GM19239 (cell line): ENCODE measurements at places on chromosomes 5 and 9.

- DNase-seq = no peak
Measured at GRCh38 chr5:123865641-123866040, 353.7 kb downstream of the CSNK1G3 start.

DNA sequence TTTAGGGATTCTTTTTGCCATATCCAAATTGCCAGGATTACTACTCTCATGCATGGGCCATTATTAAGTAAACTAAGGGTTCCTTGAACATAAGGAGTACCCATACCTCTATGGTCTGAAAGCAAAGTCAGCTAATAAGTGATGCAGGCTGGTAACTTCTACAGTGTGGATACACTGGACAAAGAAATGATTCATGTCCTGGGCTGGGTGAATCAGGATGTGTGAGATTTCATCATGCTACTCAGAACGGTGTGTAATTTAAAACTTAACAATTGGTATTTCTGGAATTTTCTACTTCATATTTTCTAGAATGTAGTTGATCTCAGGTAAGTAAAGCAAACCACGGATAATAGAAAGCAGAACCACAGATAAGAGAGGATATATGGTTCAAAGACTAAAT is 428.8 kb downstream of the CHSY3 start:
- no peak for DNase-seq

- DNase-seq = no peak
Measured at GRCh38 chr5:90170261-90170660, 239.3 kb downstream of the CETN3 start.

DNA sequence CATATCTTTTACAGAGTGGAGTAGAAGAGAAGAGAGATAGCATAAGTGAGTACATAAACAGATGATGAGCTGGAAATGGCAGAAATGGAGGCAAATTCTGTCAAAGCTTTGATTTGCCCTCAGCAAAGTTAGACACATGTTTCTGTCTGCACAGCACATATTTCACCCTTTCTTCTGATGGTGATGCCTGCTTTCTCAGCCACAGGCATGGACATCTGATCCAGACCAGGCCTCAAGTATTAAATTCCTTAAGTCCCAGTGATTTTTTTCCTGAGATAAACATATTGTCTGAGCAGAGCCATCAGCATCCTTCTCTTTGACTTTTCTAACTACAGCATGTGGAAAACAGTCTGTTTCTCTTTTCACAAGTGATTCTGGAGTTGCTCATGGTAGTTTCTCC is 409.8 kb downstream of the MAN2A1 start:
- no peak for DNase-seq

GRCh38 chr5:153308282-153308681 is 182.2 kb upstream of the GRIA1 start:
- DNase-seq = no peak

GRCh38 chr5:163383754-163384153 is 53.6 kb upstream of the CCNG1 start:
- no peak for DNase-seq

DNA sequence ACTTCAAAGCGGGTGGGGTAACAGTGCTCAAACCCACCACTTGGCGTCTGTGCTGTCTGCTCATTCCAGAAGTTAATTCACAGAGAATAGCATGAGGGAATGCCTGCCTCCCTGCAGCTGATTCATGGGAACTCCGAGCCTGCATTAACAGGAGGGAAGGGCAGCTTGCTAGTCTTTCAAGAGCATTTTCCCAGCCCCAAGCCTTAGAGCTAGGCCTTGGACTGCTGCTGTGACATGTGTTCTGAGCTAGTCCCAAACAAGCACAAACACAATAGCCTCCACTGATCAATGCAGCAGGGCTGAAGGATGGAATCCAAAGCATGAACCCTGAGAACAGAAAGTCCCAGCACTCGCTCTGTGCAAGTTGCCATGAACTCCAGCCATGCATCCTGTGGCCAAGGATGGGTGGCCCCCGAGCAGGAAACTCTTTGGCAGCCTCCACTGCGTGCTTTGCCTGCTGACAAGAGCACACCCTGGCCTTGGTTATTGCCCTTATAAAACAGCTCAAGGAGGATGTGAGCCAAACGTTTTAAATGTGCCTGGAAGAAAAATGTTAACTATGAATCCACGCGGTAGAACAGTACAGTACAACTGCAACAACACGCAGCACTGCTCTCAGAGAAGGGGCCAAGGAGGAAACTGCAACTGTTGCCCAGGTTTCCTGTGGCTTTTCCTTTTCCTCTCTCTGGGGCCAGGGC is 653.1 kb upstream of the KLF4 start:
- DNase-seq = no peak

DNA sequence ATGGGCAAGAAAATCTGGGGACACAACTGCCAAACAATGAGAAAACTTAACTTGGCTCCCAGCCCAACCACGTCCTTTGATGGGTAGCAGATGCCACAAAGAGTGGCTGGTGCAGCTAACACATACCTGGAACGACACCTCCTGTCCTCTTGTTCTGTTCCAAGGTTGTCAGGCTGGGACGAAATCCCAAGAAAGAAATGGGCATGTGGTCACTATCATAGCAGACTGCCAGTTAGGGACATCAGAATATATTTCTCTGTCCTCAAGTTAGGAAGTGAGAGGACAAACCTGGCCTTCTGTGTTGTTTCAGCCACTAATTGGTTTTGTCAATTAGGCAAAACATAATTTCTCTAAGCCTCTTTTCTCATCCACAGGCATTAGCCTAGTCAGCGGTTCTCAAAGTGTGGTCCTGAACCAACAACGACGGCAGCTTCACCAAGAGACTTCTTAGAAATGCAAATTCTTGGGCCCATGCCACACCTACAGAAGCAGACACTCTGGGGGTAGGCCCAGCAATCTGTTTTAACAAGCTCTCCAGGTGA is 63.4 kb downstream of the RAPGEF1 start:
- no peak for DNase-seq

GRCh38 chr5:9196403-9197227 is 349.3 kb downstream of the SEMA5A start:
- no peak for DNase-seq

- no peak for DNase-seq
Measured at GRCh38 chr9:93091453-93092081, 4.5 kb upstream of the CARD19 start.

- no peak for DNase-seq
Measured at GRCh38 chr9:125888211-125888610, 141.0 kb downstream of the PBX3 start.

DNA sequence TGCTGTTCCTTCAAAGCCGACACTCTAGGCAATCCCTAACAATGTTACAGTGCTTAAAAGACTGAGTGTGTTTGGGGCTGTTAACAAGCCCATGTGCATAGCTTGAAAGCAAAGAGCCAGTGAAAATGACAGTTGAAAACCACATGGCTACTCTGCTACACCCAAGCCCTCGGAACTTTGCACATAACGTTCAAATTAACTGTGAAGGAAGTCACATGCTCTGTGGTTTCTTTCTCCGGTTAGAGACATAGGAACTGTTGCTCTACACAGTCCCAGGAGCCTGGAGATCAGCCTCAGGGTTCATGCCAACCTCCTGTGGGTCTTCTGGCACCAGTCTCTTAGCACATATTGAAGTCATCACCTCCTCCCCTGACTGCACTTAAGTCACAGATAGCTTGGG is 51.1 kb downstream of the C9orf152 start:
- peak; percentile 26 for DNase-seq

GRCh38 chr9:111431684-111432083 is 52.5 kb downstream of the ECPAS start:
- DNase-seq = no peak

GRCh38 chr9:18296702-18297055 is 177.3 kb upstream of the ADAMTSL1 start:
- no peak for DNase-seq

- no peak for DNase-seq
Measured at GRCh38 chr9:128136816-128137793, 9.6 kb upstream of the PTGES2 start.

- no peak for DNase-seq
Measured at GRCh38 chr9:80134487-80134886, 562.7 kb downstream of the TLE4 start.

DNA sequence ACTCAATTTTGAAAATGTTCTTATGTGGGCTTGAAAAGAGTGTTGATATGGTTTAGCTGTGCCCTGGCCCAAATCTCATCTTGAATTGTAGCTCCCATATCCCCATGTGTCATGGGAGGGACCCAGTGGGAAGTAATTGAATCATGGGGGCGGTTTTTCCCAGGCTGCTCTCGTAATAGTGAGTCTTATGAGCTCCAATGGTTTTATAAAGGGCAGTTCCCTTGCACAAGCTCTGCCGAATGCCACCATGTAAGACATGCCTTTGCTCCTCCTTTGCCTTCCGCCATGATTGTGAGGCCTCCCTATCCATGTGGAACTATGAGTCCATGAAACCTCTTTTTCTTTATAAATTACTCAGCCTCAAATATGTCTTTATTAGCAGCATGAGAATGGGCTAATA is 71.0 kb downstream of the USP20 start:
- no peak for DNase-seq

GRCh38 chr5:35618781-35619180 is 1.1 kb downstream of the SPEF2 start:
- no peak for DNase-seq

GRCh38 chr5:67976891-67977601 is 238.5 kb upstream of the PIK3R1 start:
- DNase-seq = no peak

DNA sequence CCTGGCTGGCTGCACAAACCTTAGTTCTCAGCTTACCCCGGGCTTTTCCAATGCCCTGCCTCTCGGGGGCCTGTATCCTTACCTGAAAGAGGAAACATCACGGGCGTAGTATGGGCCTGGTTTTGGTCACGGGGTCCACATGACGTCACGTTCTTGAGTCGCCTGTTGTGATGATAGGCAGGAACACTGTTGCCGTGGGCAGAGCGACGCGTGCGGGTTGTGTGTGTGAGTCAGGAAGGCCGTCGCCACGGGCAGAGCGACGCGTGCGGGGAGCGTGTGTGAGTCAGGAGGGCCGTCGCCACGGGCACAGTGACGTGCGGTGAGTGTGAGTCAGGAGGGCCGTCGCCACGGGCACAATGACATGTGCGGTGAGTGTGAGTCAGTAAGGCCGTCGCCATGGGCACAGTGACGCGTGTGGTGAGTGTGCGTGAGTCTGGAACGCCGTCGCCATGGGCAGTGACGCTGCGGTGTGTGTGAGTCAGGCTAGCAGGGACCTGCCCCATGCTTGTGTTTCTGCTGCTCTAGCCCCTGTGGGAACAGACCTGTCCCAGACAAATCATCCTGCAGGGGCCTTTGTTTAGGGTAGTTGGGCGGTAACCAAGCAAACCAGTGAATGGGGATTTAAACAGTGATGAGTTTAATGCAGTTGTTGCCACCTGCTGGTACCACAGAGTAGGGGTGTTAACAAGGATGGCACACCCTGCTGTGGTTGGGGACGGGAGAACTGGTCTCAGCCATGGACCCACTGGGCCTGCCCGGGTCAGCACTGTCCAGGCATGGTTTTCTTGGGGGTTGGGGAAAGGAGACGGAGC is 19.8 kb downstream of the TRIP13 start:
- no peak for DNase-seq

DNA sequence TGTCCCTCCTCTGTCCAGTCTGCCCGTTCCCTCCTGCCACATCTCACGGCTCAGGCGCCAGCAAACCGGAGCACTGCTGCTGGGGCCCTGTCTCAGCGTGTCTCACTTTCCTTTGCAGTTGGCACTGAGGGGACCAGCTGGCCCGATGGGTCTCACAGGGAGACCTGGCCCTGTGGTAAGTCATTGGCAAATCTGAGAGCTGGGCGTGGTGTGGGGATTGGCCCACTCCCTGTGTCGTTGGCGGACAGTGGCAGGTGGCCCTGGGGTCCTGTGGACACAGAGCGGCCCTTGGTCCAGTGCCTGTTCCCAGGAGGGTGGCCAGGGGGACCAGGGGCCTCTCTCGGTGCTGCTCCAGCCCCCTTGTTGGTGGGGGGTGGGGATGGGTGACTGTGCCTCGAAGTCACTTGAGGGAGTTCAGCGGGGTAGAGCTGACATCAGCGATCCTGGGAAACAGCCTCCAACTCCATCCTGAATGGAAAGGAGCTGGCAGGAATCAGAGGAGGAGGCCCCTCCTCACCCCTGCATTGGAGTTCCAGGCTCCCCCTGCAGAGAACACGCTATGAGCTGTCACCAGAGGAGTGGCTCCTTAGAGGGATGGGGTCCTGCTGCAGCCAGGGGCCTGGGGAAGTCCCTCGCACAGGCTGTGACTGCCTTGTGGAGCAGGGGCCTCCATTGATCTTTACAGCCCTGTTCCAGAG is 111.0 kb downstream of the COL5A1 start:
- DNase-seq = no peak

DNA sequence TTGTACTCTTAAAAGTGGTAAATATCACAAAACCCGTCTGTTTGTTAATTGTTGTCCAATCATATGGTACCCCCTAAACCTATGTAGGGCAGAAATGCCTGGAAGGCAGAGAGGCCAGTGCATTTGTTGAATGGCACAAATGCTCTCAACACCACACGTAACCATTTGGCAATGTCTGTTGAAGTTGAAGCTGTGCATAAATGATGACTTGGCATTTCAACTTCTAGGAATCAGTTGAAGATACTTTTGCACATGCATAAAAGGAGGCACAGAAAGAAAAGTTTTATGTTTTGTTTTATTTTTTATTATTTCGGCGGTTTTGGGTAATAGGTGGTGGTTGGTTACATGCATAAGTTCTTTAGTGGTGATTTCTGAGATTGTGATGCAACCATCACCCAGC is 246.6 kb downstream of the TAF11L14 start:
- no peak for DNase-seq

- no peak for DNase-seq
Measured at GRCh38 chr5:74206579-74207550, 433.7 kb downstream of the ENC1 start.

DNA sequence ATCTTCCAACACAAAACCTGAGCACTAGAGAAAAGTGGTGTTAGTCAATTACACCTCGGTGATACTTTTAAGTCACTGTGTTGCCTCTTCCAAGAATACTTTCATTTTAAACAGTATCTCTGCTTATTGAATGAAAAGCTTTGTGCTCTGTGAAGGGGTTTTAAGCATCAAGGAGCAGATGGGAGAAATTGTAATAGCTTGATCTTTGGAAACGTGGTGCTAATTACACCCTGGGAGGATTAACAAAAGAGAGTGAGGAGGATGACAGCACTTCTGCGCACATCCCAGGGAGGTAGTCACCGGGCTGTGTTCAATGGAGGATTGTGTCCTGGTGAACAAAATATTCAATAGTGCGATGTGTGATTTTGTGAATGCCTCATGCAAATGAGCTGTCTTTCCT is 477.4 kb upstream of the ADAMTS16 start:
- DNase-seq = no peak

- DNase-seq = no peak
Measured at GRCh38 chr5:135156715-135157404, 122.8 kb upstream of the PITX1 start.

GRCh38 chr9:107925749-107926297 is 436.3 kb upstream of the KLF4 start:
- no peak for DNase-seq

GRCh38 chr5:156778139-156778706 is 71.9 kb upstream of the PPP1R2B start:
- DNase-seq = no peak

- no peak for DNase-seq
Measured at GRCh38 chr5:92332039-92332438, 948.9 kb upstream of the ARRDC3 start.

GRCh38 chr5:174533751-174534241 is 190.6 kb upstream of the MSX2 start:
- DNase-seq = no peak

GRCh38 chr5:179217956-179218942 is 127.0 kb downstream of the ADAMTS2 start:
- DNase-seq = no peak
